ENCODE measurements at places on chromosomes 11 and 22.
A peak's percentile ranks its signal among the peaks of the same experiment; 100 is the strongest.

DNA sequence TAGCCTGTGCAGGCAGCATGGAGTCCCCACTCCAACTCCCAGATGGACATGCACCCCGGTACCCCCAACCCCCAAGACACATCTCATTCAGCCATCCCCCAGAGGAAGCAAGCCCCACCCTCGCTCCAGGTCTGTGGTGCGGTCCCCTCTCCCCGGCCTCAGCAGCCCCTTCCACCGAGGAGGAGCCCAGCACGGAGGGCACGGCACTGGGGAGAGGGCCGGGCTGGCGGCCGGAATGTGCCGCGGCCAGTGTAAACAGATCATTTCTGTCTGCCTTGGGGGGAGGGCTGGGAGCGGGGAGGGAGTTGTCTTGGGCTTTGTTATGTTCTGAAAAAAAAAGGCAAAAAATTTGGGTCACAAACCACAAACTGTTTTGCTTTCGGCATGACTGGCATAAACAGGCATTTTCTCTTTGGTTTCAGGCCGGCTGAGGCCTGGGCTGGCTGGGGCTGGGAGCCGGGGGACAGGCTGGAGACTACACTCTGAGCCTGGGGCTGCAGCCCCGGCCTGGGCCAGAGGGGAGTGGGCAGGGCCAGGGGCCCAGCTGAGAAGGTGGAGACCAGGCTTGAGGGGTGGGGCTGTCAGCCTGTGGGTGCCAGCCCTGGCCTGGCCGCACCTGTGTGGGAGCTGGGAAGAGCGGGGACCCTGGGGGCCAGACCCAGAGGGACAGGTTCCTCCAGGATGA is 16.8 kb downstream of the IGF2 start:
- DNase-seq: no peak

DNA sequence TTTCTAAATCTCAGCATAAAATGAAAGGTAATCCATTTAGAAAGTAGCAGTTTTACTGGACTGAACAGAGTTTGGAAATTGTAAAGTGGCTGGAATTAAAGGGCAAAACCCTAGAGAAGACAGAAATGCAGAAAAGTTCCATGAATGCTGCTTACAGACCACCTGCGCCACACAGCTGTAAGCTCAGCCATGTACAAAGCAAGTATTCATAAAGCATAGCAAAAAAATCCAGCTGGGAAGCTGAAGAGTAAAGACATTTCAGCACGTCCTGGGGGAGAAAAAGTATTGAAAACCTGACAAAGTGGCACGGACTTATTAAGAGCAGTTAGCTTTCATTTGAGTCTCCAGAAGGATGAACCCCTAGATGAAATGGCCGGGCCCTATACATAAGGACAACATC is 220.1 kb upstream of the CNTN5 start:
- no peak for DNase-seq

DNA sequence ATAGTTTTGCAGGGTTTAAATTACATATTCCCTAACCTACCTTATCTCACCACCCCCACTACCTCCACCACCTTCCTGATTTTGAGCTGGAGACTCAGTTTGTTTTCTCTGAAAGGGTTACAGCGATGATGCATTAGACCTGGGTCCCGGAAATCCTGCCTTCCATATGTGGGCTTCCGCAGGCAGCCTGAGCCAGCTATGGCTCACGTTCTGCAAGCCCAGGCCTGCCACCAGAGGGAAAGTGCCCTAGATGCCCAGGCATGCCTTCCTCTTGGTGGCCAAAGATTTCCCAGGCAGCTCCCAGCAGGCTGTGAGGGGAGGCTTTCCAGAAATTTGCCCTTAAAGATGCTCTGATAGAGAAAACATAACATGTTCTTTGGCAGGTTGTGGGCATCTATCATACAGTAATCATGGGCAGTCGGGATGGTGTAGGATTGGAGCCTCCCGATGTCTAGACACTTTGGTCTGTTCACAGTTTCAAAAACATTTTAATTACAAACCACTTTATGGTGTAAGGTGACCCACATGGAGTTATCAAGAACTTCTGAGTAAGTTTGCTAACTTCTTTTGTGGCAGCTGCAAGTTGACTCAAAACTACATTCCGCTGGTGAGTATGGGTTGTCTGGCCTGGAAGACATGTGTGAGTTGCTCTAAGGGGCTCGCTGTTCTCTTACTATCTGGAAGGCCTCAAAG is 79.3 kb downstream of the MICAL2 start:
- no peak for DNase-seq

DNA sequence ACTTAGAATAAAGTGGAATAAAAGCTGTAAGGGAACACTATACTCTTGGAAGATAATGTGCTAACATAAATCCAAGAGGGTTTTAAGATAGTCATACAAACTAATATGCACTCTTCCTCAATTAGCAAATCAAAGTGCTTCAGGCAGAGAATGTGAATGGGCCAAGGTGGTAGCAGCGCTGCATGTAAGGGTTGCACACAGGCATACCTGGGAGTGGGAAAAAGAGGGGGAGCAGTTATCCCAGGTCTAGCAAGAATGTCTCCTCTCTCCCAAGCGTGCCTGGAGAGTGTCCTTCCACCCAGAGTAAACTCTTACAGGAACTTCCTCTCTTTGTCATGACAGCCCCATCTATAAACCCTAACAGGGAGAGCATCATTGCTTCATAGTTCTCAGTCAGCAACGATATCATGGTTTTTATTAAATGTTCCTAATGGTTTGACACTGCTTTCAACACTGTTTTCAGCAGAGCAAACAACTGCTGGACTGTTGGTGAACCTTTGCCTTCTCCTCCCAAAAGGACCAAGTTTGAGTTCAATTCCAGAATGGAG is 61.6 kb downstream of the SYTL2 start:
- no peak for DNase-seq

GRCh38 chr11:60498853-60499252 is 6.3 kb downstream of the MS4A12 start:
- DNase-seq: no peak

DNA sequence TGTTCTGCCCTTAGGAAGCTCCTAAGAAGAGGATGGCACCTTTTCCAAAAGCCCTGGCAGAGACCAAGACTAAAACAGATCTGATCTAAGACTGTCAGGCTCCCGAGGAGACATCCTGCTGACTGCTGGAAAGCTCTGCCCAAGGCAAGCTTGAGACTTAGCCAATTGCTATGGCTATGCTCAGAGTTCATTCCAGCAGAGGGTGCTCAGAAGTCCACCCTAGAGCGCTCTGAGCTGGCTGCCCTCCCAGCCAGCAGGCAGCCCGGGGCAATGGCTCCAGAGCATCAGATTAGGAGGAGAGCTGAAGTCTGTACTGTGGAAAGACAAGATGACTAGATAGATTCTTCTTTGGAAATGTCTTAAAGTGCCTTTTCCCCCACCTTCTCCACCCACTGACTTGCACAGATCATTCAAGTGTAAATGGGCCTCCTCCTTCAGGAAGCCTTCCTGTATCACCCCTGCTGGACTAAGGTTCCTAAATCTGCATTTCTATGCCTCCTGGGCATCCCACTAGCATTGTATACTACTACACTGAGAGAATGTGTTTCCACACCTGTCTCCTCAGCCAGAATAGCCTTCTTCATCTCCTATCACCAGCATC is 23.4 kb downstream of the LRRC55 start:
- no peak for DNase-seq

DNA sequence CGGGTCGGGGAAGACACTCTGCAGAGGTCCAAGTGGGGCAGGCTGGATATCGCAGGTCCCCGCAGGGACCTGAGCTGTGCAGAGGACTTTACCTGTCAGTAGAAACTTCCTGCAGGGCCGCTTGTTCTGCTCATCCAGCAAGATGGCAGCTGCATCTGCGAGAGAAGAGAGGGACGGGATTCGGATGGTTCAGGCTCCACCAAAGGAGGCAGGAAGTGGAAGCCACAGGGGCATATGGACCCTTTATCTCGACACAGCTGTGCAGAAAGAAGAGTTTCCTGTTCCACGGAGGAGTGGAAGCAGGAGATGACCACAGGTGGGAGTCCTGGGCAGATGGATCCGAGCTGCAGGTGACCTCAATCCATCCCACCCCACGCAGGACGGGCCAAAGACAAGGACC is 22.5 kb downstream of the CABP7 start:
- DNase-seq: no peak

DNA sequence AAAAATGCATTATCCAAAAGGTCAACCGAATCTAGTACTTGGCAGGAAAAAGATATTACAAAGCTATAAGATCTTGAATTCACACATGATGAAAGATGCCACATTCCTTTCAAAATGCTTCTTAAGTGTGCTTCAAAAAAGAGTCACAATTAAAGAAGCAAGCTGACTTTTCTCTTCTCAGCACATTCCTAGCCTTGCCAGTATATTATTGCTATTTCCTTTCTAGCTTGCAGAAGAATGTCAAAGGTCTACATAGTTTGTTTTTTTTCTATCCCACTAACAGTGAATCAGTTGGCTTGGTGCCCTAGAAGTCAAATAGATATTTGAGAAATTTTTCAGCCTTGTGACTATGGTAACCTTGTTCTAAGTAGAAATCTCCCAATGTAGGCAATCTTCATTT is 56.8 kb downstream of the GUCY1A2 start:
- DNase-seq: no peak

GRCh38 chr11:95248666-95249467 is 17.9 kb upstream of the SESN3 start:
- no peak for DNase-seq

- no peak for DNase-seq
Measured at GRCh38 chr11:2989551-2989950, 2.6 kb downstream of the NAP1L4 start.

GRCh38 chr11:62150887-62151736 is 27.3 kb downstream of the INCENP start:
- no peak for DNase-seq

DNA sequence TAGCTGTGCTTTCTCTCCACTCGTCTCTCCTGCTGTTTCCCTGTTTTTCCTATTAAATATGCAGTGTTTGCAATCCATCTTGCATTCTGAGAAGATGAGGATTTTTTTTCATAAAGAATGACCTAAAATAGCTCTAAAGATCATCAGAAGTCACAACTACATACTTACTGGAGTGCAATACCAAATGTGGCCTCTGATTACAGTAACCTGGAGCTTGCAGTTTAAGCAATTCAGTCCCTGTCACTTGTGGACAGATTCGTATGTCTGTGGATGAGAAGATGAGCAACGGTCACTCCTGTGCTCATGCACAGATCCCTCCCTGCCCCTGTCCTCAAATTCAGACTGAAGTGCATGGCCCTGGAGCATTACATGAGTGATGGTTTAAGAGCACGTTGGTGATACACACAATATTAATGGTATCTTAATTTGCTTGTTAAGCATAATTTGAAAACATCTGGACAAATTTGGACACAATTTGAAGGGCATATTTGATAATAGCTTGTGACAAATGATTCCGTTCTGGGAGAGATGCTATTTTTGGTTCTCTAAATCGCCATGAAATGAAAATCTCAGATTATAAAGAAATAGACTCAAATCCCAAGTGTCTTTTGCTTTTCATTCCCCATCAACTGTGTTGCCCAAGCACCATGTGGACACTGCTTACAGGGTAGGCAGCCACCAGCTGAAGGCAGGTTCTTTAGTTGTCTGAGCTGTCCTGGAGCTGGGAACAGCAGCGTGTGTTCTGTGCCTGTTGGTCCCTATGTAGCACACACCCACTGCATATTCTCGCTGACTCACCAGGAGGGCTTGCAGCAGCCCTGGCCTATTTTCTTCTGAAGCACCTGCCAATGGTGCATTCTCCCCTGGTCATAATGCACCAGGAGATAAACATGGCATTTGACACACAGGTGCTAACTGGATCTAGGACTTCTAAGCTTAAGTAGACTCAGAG is 32.6 kb upstream of the PRAME start:
- DNase-seq: no peak

- no peak for DNase-seq
Measured at GRCh38 chr11:13262096-13262495, 15.5 kb upstream of the BMAL1 start.

DNA sequence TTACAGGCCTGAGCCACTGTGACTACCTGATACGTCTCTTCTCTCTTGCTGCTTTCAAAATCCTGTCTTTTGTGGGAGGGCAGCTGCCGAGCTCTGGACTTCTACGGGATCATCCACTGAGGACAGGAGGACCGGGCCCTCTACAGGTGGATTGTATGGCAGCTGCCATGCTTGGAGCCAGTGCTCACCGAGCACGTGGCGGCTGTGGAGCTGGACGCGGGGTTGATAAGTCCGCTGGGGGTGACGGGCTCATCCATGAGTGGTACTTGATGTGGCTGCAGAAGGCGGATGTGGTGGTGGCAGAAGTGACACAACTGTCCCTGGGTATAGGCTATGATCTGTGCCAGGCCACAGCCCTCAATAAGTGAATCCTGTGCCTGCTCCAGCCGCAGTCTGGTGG is 1.8 kb upstream of the CYP2D6 start:
- no peak for DNase-seq

GRCh38 chr11:44368886-44369285 is 58.9 kb upstream of the ALX4 start:
- DNase-seq: no peak

- no peak for DNase-seq
Measured at GRCh38 chr11:11391796-11392463, 38.9 kb upstream of the CSNK2A3 start.

DNA sequence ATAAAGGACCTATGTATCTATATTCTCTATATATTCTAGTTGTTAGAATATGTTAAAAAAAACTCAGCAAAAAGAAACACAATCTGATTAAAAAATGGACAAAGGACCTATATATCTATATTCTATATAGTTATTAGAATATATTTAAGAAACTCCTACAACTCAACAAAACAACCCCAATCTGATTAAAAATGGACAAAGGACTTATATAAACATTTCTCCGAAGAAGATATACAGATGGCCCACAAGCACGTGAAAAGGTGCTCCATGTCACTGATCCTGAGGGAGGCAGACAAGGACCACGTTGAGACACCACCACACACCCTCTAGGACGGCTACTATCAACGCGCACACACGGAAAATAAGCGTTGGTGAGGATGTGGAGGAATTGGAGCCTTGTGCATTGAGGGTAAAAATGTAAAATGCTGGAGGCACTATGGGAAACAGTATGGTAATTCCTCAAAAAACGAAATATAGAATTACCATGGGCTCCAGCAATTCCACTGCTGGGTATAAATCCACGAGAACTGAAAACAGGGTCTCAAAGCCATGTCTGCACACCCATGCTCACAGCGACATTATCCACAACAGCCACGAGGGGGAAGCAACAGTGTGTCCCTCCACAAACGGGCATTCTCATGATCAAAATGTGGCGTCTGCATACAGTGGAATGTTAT is 22.7 kb downstream of the YPEL1 start:
- peak; percentile 14 for DNase-seq
